ENCODE measurements at places on chromosomes 13 and 19.

- no peak for DNase-seq
These were observed 14.2 kb upstream of the PDX1 start for GRCh38 chr13:27905650-27906049.

DNA sequence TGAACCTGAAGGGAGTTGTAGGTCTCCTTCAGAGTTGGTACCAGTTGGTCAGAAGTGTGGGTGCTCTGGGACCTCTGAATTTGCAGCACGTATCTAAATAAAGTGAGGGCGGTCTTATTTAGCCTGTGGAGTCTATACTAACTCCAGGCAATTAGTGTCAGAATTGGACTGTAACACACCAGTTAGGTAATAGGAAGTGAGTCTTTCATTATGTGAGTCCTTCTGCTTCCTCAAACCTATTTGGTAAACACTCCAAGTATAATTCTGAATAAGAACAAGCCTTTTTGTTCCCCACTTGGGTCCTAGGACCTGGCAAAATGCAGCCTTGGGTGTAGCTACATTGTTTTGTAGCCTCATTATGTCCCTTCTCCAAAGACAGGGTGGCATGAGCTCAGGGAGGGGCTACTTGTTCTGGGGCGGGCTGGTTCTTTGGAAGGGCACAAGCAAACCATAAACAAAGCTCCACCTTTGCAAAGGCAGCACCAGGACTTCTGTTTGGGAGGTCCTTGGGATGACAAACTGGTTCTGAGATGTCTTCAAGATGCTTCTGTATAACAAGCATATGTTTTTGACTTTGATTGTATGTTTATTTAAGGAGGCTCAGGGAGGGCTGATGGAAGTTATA is 418.0 kb downstream of the ZNF536 start:
- DNase-seq: no peak

DNA sequence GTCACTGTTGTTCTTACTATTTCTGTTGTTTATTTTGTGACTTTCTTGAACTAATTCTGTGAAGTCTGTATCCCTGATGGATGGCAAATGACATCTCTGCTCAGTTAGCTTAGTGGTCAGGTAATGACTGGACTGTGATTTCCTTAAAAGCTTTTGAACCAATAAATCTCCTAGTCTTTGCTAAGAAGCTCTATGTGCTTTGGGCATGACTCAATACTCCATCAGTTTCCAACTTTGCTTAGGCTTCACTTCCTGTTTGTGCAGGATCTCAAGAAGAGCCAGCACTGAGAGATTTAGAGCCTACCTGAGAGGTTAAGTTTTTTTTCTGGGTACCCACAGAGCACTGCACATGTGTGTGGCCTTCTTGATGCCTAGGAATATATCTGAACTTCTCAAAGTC is 329.7 kb upstream of the HTR2A start:
- DNase-seq: no peak

- no peak for DNase-seq
These were observed 228.3 kb downstream of the KLF5 start for GRCh38 chr13:73286942-73287620.

- DNase-seq: no peak
These were observed 28.3 kb downstream of the TDRD3 start for GRCh38 chr13:60425332-60425731.

DNA sequence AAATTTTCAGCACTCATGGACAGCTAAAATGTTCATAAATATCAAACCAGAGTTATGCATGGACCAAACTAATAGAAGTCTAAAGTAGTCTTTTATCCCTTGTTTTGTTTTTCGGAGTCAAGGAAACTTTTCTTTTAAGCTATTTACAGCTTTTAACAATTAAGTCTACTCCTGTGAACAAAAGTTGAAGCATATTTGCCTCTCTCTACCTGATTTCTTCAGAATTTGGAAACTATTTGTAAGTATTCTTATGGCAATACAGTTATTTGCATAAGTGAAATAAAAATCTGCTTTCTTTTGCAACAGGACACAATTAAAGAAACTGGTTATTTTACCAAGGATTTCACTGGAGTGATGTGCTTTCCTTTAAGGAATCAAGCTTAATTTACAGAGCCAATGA is 47.1 kb upstream of the ANKRD10 start:
- DNase-seq: no peak

- no peak for DNase-seq
These were observed 237.2 kb upstream of the SPRY2 start for GRCh38 chr13:80577926-80578670.

- no peak for DNase-seq
These were observed 302.2 kb downstream of the EFNB2 start for GRCh38 chr13:106233134-106233735.

GRCh38 chr19:13463296-13463695 is 43.0 kb downstream of the CACNA1A start:
- DNase-seq: no peak

DNA sequence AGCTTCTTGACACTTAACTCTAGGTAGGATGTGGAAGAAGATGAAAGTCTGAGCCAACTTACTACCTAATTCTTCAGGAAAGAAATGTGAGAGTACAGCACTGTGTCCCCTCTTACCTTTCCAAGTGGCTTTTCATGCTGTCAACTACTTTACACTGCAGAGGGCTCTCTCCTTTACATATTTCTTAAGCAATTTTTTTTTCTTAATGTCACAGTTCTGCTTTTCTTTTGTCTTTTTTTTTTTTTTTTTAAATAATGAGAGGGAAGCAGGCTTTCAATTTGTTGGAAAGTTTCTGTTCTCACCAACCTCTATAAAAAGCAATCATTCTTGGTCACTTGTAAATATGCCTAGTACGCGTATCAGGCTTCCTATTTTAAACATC is 212.7 kb upstream of the MIR17HG start:
- DNase-seq: no peak

DNA sequence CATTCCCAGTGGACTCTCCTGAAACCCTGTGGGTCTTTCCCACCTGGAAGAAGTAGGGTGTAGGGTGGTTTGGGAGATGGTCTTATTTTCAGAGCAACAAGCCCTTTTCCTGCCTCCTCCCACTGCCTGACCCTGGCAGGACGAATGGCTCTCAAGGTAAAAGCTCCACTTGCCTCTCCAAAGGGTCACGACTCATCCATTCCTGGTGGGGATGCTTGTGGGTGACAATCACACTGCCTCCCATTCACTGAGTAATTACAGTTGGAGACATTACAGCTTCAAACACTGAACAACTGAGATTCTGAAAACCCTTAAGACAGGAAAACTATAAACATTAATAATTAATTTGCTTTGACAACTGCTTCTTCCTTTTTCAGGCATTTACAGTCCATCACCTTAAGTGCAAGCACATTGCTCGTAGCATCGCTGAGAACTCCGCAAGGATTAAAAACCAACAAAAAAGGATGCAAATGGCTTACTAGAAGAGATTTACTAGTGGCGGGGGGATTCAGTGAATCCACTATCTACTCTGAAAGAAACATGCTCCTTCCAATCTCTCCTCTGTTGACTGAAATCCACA is 199.6 kb upstream of the IRS2 start:
- no peak for DNase-seq

GRCh38 chr19:1057176-1057855 is 9.7 kb upstream of the ARHGAP45 start:
- no peak for DNase-seq

DNA sequence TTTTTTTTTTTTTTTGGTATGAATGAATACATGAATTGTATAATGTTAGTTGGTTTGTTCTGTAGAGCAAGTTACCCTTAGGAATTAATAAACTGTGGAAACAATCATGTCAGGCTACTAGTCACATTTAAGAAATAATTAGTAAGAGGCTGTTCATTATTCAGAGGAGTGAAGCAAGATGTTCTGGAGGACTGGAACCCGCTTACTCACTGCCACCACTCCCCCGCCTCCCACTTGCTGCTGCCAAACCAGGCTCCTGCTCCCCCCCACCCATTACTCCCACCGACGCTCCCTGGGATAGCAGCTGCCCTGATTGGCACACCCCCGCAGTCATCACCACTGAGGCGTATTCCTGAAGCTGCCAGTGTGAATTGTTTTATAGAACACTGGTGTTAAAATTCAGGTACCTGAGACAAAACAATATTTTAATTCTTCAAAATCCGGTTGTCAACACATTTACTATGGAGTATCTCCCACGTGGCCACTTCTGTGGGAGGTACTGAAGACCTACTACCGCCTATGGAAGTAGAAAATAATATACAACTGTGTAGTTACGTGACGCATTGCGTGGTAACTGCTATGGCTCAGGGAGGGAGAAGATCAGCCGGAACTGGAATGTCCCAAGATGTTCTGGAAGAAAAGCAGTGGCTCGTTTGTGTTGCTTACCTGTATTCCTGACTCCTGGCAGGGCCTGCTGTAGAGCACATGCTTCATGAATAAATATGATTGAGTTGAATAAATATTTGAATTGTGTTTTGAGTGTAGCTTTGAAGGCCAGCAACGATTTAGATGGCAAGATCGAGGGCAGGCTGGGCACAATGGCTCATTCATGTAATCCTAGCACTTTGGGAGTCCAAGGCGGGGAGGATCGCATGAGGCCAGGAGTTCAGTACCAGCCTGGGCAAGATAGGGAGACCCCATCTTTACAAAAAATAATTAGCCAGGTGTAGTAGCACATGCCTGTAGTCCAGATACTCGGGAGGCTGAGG is 1.7 kb downstream of the DPY19L3 start:
- DNase-seq: no peak

- no peak for DNase-seq
These were observed 2.1 kb downstream of the C19orf12 start for GRCh38 chr19:29712744-29713516.

GRCh38 chr13:50919277-50919676 is 9.7 kb downstream of the RNASEH2B start:
- DNase-seq: no peak

DNA sequence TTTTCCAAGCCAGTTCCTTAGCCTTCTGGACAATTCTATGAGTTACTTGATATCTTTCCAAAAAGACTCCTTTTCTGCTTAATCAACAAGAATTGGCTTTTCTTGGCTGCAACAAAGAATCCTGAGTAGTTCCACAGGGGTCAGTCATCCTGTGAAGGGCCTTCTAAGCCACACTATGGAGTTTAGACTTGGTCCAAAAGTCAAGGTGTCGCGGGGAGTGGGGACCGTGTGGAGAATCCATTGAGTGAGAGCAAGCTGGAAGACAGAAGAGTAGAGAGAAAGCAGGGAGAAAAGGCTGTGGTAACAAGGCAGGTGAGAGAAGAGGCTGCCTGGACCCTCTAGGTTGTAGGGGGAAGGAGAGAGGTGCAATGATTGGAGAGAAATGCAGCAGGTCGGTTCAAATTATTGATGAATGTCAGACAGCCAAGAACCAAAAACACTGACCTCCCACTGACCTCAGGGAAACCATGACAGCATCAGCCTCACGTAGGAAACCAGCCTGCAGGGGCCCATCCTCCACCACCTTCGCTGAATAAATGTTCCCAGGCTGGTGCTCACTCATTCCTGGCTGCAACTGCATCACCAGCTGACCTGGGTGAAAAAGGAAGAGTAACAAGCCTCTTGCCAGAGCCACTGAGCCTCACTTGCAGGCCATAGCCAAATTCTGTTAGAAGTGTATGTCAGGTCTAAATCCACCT is 7.1 kb upstream of the IFT88 start:
- DNase-seq: no peak

DNA sequence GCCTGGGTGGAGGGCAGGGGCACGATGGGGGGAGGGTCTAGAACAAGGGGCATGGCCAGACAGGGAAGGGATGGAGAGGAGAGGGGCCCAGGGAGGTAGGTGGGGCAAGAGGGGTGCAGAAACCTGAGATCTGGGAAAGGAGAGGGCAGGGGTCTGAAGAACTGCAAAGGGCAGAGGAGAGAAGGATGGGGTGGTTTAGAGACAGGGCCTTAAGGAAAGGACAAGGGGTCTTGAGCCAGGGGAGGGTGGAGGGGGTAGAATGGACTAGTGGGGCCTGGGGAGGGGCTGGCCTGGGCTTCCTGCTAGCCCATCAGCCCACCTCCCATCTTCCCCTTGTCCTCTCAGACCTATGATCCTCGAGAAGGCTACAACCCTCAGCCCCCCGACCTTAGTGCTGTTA is 72.5 kb downstream of the RYR1 start:
- no peak for DNase-seq

GRCh38 chr13:113043931-113044330 is 61.7 kb upstream of the F7 start:
- DNase-seq: no peak

- DNase-seq: no peak
These were observed 239.9 kb upstream of the TSHZ3 start for GRCh38 chr19:31589109-31589508.

GRCh38 chr19:31534786-31535657 is 185.8 kb upstream of the TSHZ3 start:
- no peak for DNase-seq

GRCh38 chr19:56316728-56317127 is 2.1 kb upstream of the ZSCAN5A start:
- DNase-seq: no peak

GRCh38 chr13:74289861-74290773 is 155.9 kb upstream of the KLF12 start:
- DNase-seq: no peak

GRCh38 chr13:25625414-25625813 is 253.6 kb downstream of the ATP8A2 start:
- no peak for DNase-seq

GRCh38 chr13:82614086-82614485 is 1268.2 kb downstream of the SLITRK1 start:
- DNase-seq: no peak

- DNase-seq: peak; percentile 46
These were observed 8.2 kb upstream of the MEIS3 start for GRCh38 chr19:47427241-47428176.

DNA sequence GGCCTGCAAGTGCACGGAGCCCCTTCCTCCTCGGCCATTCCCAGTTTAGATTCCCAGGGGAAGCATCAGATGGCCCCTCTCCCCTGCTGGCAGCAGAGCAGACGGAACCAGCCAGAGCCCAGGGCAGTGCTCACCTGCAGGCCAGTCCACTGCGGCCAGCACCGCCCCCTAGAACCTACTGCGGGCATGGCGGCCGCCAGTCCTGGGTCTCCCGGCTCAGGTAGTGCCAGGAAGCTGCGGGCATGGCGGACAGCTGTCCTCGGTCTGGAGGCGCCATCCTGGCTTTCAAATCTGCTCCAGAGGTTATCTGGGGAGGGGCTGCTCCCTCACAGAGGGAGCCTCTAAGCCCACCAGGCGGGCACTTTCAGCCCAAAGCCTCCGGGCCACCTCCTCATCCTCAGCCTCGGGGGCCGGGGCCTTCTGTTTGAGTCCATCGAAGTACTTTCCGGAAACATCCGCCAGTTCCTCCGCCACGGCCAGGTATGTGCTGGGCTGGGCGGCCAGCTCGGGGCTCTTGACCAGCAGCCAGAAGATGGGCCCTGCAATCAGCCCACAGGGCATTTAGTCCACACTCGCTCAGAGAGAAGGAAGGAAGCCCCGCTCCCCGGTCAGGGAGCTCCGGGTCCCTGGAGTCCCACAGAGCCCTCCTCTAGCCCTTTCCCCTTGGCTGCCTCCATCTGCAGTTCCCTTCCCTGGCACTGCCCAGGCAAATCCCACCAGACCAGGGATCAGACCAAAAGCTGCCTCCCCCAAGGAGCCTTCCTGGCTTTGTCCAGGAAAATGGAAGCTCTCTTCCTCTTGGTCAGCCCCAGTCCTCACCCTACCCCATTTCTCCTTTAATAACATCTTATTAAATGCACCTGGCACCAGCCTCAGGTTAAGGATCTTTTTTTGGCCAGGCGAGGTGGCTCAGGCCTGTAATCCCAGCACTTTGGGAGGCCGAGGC is 7.0 kb upstream of the GP6 start:
- DNase-seq: no peak

All from stimulated activated CD8-positive, alpha-beta memory T cell treated with anti-CD3 and anti-CD28 coated beads, Interleukin-7, amount 100 ng/mL, for 24 hours (primary cell).